ENCODE measurements at places on chromosomes 2 and 18. TPM values are rescaled to one million over a fixed set of nuclear protein-coding genes. Genes with fewer than 3 reads are reported as not detected.

The ARHGAP25 gene
- total RNA-seq: 9.4 TPM

The GREB1L gene
- total RNA-seq: 6.4 TPM

The DNMT3A gene
- total RNA-seq: 18.6 TPM

The VSNL1 gene
- 10.4 TPM for total RNA-seq

The LOXL3 gene
- total RNA-seq: 4.8 TPM

The ABCG5 gene
- not detected for total RNA-seq

The CSRNP3 gene
- 5.1 TPM for total RNA-seq

The NEUROD1 gene
- total RNA-seq: not detected

The WIPF1 gene
- total RNA-seq: 19.4 TPM

The VWC2L gene
- total RNA-seq: not detected
